Amygdala (tissue), 56 donors: ENCODE measurements at places on chromosomes 1 and 21.

- no peak for DNase-seq
Measured at GRCh38 chr1:22275167-22275566, 132.3 kb upstream of the WNT4 start.

GRCh38 chr1:113292603-113293255 lies 97.6 kb upstream of the MAGI3 start:
- no peak for DNase-seq

GRCh38 chr1:18448889-18449288 lies 31.8 kb upstream of the KLHDC7A start:
- DNase-seq: no peak

GRCh38 chr1:29767088-29767685 lies 530.9 kb downstream of the PTPRU start:
- no peak for DNase-seq

- DNase-seq: no peak
Measured at GRCh38 chr1:21537932-21538630, 28.9 kb downstream of the ALPL start.

DNA sequence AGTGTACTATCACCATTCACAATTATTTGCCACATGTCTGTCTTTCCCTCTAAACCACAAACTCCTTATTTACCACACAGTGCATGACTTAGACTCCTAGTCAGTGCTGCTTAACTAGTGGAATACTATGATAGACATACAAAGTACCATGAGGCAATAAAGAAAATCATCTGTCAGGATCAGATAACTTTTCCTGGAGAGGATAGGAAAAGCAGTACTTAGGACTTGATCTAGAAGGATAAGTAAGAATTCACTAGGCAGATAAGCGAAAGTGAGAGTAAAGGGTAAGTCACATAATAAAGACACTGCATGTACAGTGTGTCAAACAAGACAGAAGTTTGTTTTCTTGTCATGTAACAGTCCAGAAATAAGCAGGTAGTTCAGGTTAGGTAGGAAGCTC lies 21.2 kb upstream of the TSPAN1 start:
- no peak for DNase-seq

GRCh38 chr1:246169486-246169885 lies 337.6 kb downstream of the SMYD3 start:
- no peak for DNase-seq

DNA sequence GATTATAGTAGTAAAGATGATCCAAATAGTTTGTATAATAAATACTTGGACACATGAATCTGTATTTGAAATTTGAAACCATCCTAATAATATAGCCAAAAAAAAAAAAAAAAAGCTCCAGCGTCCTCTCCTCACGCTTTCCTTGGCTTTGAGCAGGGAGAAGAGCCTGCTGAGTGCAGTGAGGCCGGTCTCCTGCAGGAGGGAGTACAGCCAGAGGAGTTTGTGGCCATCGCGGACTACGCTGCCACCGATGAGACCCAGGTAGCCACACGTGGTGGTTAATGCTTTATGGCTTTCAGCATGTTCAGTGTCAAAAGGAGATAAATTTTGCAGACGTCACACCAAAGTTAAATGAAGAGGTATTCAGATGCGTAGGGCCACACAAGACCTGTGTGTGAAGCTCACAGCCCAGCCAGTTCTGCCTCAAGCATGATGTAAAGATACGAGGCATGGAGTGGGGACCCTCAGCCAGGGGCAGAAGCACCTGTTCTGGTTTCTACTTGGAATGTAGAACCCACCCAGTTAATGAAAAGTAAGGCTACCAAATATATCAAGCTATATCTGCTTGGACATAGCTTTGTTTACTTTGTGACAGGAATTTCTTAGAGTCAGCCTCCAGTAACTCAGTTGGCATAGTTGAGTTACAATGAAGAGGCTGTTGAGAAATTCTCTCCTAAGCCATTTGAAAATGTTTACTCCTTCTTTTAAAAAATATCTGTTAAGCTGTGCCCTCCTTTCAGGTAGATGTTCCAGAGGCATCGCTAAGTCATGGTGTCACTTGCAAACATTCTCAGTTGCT lies 8.1 kb downstream of the PRMT2 start:
- no peak for DNase-seq

DNA sequence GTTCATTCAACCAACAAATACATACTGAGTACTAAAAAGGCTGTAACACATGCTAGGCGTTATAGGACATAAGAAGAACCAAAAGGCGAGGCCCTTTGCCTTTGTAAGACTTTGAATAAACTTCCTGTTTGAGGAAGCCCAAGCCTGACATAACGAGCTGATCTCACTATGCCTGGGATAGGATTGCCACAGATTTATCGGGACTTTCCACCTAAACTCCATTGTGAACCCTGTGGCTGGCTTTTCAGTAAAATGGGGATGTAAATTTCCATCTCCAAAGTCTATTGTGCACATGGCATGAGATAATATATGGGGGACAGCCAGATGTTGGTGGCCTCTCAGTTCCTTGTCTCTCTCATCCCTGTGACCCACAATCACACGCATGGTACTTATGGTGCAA lies 41.9 kb downstream of the LMO4 start:
- no peak for DNase-seq

DNA sequence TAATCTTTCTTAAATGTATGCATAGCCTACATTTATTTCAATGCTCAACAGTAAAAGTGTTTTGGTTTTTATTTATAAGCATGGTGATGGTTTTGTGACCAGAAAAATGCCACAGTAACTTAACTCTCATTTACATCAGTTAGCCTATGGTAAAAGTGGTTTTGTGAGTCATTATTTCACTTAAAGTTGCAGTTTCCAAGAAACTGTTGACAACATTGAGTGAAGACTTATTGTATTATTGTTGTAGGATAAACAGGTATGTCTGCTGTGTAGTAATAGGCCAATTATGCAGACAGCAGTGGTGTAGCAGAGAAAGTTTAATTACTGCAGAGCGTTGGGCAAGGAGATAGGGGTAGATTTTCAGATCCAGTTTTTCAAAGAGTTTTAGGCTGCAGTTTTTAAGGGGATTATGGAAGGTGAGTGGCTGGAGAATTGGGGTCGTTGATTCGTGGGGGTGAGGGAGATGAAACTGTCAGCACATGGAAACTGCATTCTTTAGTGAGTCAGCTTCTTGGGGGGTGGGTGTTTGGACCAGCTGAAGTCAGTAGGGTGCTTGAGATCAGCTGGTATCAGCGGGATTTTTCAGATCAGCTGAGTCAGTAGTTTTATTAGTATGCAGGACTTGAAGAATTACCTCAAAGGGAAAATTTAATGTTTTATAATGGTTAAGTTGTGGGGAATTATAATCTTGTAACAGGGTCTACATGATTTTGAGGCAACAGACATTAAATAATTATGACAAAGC lies 168.7 kb upstream of the FMN2 start:
- DNase-seq: no peak

GRCh38 chr1:182617734-182618351 lies 13.7 kb upstream of the RGS16 start:
- DNase-seq: no peak

- no peak for DNase-seq
Measured at GRCh38 chr1:221089273-221089672, 210.0 kb downstream of the HLX start.

DNA sequence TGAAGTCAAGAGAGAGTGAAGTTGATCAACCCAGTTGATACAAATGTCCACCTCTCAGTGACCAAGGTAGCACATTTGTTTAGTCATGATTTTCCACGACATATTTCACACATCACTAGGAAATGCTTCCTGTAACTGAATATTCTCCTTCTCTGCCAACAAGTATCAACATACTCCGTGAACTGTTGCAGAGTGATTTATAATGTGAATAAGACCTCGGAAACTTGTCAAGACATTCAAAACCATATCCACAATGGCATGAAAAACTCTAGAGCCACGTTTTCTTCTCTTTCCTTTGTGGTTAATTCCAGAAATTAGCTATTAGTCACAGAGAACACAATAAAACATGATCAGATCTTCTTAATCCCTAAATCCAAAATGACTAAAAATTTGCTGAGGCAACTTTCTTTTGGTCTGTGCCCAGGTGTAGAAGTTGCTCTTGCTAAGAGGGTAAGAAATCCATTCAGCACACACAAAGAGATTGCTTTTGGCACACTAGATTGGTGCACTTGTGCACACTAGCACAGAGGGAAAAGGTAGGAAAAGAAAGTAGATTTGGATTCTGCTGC lies 244.3 kb upstream of the NRIP1 start:
- no peak for DNase-seq

DNA sequence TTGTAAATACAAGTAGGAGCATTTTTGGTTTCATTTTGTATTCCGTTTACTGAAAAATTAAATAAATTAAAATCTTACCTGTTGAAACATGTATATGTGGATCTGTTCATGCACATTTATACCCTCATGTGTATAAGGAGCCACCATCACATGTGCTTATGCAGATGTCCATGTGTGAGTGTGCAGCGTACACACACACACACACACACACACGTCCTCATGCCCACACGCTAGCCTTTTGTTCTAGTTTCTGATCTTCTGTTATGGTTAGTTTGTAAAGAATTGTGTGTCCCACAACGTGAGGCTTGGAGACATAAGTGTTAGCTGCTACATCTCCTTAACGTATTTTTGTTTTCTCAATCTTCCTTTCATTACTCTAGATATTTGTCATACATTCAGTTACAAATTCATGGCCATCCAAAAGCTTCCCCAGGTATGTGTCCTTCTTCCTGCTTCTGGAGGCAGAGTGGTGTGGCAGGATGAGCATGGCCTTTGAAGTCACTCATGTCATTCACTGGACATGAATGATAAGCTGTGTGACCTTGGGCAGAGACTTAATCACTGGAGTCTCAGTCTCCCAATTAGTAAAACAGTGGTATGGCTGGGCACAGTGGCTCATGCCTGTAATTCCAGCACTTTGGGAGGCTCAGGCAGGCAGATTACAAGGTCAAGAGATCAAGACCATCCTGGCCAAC lies 54.6 kb downstream of the TENT5C start:
- DNase-seq: no peak

DNA sequence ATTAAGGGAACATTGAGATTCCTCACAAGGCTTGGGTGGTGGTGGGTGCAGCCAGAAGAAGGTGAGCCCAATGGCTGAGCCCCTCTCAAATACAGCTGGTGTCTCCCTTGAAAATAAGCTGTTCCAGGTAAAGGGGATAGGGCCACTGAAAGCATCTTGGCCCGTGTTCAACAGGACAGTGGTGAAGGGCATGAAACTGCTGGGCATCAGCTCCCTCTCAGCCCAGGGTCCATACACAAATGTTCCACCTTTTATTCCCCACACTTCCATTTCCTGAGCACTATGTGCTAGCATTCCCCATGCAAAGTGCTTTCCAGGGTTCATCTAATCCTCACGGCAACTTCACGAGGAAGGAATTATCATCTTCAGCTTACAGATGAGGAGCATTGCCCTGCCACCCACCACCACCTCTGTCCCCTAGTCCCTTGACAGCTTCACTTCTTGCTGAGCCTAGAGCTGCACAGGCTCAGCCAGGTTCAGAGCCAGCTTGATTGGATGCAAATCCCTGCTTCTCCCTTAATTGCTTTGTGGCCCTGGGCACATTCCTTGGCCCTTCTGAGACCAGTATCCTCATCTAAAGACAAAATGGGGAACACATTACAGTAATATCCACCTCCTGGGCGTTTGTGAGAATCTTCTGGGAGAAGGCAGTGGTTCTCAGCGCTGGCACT lies 9.6 kb downstream of the TAGLN2 start:
- no peak for DNase-seq

- DNase-seq: no peak
Measured at GRCh38 chr1:58047265-58047858, 499.2 kb downstream of the OMA1 start.

- DNase-seq: no peak
Measured at GRCh38 chr1:106753066-106753465, 303.4 kb upstream of the PRMT6 start.

DNA sequence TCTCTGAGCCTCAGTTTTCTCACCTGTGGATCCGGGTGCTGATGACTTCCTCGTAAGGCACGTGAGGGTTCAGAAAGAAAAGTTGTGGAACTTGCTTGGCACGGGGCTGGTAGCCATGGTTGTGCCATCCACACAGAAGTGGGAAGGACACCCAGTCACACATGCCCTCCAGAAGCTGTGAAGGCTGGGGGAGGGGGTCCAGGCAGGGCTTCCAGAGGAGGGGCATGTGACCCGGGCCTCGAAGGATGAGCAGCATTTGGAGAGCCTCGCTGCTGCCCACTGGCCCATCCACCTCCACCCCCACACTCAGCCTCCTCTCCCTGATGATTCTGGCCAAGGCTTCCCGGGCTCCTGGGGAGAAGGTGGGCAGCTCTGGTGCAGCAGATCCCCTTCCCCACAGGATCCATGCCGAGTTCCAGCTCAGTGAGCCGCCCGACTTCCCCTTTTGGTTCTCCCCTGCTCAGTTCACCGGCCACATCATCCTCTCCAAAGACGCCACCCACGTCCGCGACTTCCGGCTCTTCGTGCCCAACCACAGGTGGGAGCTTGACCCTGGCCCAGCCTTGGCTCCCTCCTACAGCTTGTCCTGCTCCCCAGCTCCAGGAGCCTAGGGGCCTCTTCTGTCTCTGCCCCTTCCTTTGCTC lies 9.4 kb downstream of the SELENON start:
- DNase-seq: no peak

DNA sequence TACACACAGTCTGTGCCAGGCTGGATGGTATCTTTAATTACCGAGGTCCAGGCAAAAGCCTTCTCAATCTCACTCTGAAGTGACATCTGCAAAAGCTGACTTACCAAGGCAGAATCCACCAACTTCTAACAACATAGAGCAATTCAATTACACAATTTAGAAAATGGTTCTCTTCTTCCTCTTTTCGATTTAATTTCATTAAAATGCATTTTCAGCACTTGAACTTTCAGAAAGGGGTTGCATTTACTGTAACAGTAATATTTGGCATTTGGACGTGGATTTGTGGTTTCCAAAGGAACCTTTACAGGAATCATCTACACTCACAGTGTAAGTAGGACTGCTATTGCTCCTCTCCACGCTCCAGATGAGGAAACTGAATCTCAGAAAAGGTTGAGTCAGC lies 53.3 kb downstream of the ERO1B start:
- DNase-seq: no peak

GRCh38 chr1:56191369-56191768 lies 388.0 kb downstream of the PLPP3 start:
- DNase-seq: no peak

GRCh38 chr21:31900121-31900895 lies 27.5 kb downstream of the HUNK start:
- DNase-seq: no peak

GRCh38 chr1:177922209-177922608 lies 47.6 kb downstream of the SEC16B start:
- no peak for DNase-seq

GRCh38 chr1:199279872-199280645 lies 641.2 kb downstream of the PTPRC start:
- DNase-seq: no peak

- no peak for DNase-seq
Measured at GRCh38 chr1:244163861-244164510, 112.9 kb downstream of the ZBTB18 start.

GRCh38 chr1:33630686-33631085 lies 158.2 kb downstream of the ZSCAN20 start:
- DNase-seq: no peak
